ENCODE measurements at places on chromosomes 1 and 21. TPM values are rescaled to one million over a fixed set of nuclear protein-coding genes. Genes with fewer than 3 reads are reported as not detected.

Gene PMVK
- 12.6 TPM for total RNA-seq

Gene TCP10L
- total RNA-seq, result not detected

Gene CD1D
- total RNA-seq, result 1.3 TPM

Gene ZFP69
- total RNA-seq, result 0.18 TPM

Gene LAMC1
- total RNA-seq, result 110 TPM

Gene OLIG2
- not detected for total RNA-seq

Gene TIAM1
- total RNA-seq, result 8.8 TPM

Gene LCE2A
- total RNA-seq, result not detected

Gene SAMSN1
- total RNA-seq, result 5.0 TPM

Gene TMEM81
- total RNA-seq, result 2.2 TPM

Gene TTC39A
- 42.4 TPM for total RNA-seq

Gene PIGM
- total RNA-seq, result 7.7 TPM

- no peaks in the 10 kb centered on the region for H3K36me3 ChIP-seq
- no peak for DNase-seq
- H3K4me3 ChIP-seq, result no peak overlapping the region
Observed at GRCh38 chr1:151841141-151841540, 1.5 kb upstream of the C2CD4D start.

- H3K27ac ChIP-seq, result no peak overlapping the region
- no peak overlapping the region for H3K4me3 ChIP-seq
- DNase-seq, result no peak
- H3K4me1 ChIP-seq, result no peaks in the 10 kb centered on the region
- H3K36me3 ChIP-seq, result no peaks in the 10 kb centered on the region
Observed at GRCh38 chr1:1142844-1143243, 27.0 kb upstream of the C1orf159 start.

- H3K4me1 ChIP-seq, result no peaks in the 10 kb centered on the region
- H3K27me3 ChIP-seq, result peaks cover 9% of the 10 kb centered on the region
- H3K27ac ChIP-seq, result no peak overlapping the region
- H3K36me3 ChIP-seq, result no peaks in the 10 kb centered on the region
- H3K4me3 ChIP-seq, result no peak overlapping the region
- DNase-seq, result no peak
Observed at GRCh38 chr1:17828991-17829390, 73.9 kb downstream of the ACTL8 start.

DNA sequence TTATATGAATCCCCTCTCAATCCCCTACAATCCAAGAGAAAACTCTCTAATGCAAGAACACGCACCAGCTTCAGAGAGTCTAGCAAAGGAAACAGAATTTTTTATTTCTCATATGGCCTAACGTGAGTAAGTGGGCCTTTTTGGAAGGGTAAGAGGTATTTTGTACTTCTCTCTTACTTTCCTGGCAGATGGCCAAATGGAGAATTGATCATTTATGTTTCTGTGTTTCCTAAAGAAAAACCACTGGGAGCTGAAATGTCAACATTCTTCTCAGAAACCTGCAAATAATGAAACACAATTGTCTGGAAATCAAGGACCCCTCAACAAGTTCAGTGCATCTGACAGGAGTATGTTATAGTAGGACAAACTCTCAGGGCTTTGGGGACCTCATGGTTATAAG, 176.4 kb upstream of the C8B start:
- H3K4me1 ChIP-seq, result no peaks in the 10 kb centered on the region
- no peaks in the 10 kb centered on the region for H3K27me3 ChIP-seq
- H3K36me3 ChIP-seq, result no peaks in the 10 kb centered on the region
- no peak for DNase-seq
- H3K4me3 ChIP-seq, result no peak overlapping the region
- no peak overlapping the region for H3K27ac ChIP-seq

DNA sequence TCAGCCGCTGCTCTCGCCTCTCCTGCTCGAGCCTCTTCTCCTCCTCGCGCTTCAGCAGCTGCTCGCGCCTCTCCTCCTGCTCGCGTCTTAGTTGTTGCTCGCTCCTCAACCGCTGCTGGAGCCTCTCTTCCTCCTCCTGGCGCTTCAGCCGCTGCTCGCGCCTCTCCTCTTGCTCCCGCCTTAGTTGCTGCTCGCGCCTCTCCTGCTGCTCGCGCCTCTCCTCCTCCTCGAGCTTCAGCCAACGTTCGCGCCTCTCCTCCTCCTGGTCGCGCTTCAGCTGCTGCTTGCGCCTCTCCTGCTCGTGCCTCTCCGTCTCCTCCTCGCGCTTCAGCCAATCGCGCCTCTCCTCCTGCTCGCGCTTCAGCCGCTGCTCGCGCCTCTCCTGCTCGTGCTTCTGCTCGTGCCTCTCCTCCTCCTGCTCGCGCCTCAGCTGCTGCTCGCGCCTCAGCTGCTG, 3.7 kb downstream of the TCHH start:
- no peak for DNase-seq
- peaks cover 25% of the 10 kb centered on the region for H3K4me1 ChIP-seq
- H3K4me3 ChIP-seq, result no peak overlapping the region
- H3K36me3 ChIP-seq, result no peaks in the 10 kb centered on the region

- H3K27me3 ChIP-seq, result no peaks in the 10 kb centered on the region
- no peaks in the 10 kb centered on the region for H3K4me1 ChIP-seq
- H3K36me3 ChIP-seq, result no peaks in the 10 kb centered on the region
- no peak overlapping the region for H3K27ac ChIP-seq
Observed at GRCh38 chr21:34553151-34553952, 41.3 kb upstream of the KCNE1 start.

DNA sequence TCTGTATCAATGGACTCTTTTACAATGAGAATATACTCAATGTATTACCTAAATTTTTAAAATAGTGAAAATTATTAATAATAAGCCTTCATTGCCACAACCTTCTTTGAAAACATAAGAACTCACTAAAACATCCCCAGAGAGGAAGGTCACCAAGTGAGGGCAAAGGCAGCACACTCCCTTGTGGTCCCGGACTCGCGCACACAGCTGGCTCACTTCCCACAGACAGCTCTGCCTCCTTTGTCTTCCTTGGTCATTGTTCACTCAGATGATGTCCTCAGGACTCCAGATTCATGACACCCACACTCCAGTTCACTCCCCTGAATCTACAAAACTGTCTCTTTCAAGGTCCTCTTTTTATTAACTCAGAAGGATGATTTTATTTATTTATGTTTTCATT, 19.2 kb upstream of the UBR4 start:
- no peak overlapping the region for H3K4me3 ChIP-seq
- H3K36me3 ChIP-seq, result peaks cover 83% of the 10 kb centered on the region
- H3K27me3 ChIP-seq, result no peaks in the 10 kb centered on the region
- peaks cover 14% of the 10 kb centered on the region for H3K4me1 ChIP-seq

DNA sequence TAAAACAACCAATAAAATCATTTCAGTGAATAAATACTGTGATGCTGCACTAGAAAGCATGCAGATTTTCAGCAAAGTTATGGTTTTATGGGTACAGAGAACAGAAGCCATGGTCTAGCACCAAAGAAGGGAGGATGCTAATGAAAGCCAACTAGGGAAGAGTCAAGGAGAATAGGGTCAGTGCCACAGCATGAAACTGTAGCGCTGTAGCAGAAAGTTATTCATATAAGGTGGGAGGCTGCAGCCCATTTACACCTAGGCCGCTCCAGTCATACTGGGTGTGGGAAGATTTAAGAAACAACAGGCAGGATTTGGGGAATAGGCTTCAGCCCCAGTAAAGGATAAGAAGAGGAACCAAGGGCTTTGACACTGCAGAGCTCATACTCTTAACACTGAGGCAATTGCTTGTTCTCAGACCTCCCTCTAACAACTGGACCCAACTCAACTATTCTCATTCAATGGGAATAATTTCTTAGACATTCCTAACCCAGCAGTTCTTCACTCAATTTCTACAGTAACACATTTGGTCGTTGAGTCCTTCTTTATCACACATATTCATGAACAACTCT, 4.4 kb downstream of the IFI16 start:
- no peak overlapping the region for H3K4me3 ChIP-seq
- no peaks in the 10 kb centered on the region for H3K27me3 ChIP-seq
- H3K36me3 ChIP-seq, result no peaks in the 10 kb centered on the region

DNA sequence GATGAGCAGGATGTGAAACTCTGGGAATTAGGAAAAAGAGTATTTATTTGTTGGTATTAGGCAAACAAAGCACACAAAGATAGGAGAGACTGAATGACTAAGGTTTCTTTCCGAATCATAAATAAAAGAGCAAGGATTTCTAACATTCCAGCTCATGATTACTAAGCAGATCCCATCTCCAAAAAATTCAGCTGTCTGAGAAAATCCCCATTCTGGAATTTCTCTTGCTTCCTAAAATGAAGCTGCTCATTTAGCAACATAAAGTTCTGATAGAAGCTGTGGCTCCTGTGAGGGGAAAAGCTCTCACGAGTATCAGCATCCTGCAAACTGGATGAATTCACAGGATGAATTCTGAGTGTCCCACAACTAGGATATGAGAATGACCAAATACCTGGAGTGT, 6.7 kb upstream of the SH2D5 start:
- H3K27ac ChIP-seq, result no peak overlapping the region
- no peaks in the 10 kb centered on the region for H3K27me3 ChIP-seq
- H3K4me3 ChIP-seq, result no peak overlapping the region
- H3K4me1 ChIP-seq, result peaks cover 9% of the 10 kb centered on the region
- no peak for DNase-seq

GRCh38 chr21:38380481-38381137, 117.7 kb downstream of the ERG start:
- H3K27ac ChIP-seq, result no peak overlapping the region
- H3K36me3 ChIP-seq, result no peaks in the 10 kb centered on the region
- H3K4me1 ChIP-seq, result no peaks in the 10 kb centered on the region
- no peaks in the 10 kb centered on the region for H3K27me3 ChIP-seq
- no peak for DNase-seq

GRCh38 chr1:97903626-97904025, 17.2 kb downstream of the DPYD start:
- DNase-seq, result no peak
- no peak overlapping the region for H3K4me3 ChIP-seq
- H3K36me3 ChIP-seq, result no peaks in the 10 kb centered on the region
- H3K4me1 ChIP-seq, result peaks cover 37% of the 10 kb centered on the region

DNA sequence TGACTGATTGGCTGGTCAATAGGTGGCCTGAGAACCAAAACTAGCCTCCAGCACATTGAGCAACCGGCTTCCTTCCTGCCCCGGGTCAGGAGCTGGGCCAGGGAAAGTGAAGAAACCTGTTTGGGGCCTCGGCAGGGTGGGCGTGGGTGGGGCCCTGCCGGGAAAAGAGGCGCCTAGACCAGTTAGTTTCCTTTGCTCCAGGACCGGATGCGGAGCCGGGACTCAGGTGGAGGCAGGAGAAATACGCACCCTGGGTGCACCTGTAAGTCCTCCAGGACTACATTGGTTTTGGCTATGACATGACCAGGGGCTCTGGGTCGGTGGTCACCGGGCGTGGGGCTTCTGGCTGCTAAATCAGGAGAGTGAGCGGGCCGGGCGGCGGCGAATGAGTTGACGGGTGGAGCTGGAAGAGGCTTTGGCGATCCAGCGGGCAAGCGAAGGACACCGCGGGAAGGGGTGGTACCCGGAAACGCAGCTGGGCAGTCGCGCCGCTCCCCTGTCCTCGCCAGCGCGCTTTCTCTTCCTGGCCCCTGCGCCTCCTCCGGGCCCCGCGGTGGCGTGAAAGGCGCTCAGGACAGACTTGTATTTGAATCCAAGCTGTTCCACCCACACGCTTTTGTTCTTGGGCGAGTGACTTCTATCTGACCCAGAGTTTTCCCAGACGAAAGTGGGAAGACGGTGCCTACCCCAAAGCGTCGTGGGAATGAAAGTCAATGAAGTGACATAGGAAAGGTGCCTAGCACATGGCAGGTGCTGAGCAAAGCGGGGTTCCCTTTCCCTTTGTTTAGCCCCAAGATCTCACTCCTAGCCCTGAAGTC, 30.6 kb upstream of the JUN start:
- peak; percentile 80 for DNase-seq
- H3K36me3 ChIP-seq, result no peaks in the 10 kb centered on the region
- peak overlapping the region; percentile 92 for H3K27ac ChIP-seq

DNA sequence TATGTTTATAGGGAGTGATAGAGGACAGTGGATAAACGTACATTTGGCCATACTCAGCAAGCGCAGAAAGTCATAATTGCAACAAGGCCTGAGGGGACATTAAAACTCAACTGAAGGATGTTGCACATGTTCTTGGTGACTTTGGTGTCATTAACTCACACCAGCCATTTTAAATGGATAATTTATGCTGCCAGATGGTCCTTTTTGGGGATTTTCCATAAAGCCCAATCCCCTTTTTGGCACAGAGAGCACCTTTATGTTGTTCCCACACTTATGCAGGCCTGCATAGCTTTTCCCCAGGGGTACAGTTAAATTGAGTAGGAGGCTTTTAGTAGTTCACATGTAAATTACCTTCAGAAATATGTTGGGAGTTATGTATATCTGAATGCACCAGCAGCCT, 279.6 kb downstream of the NFIA start:
- H3K4me3 ChIP-seq, result no peak overlapping the region
- DNase-seq, result no peak
- no peak overlapping the region for H3K27ac ChIP-seq
- H3K36me3 ChIP-seq, result no peaks in the 10 kb centered on the region
- H3K27me3 ChIP-seq, result no peaks in the 10 kb centered on the region
- H3K4me1 ChIP-seq, result no peaks in the 10 kb centered on the region

DNA sequence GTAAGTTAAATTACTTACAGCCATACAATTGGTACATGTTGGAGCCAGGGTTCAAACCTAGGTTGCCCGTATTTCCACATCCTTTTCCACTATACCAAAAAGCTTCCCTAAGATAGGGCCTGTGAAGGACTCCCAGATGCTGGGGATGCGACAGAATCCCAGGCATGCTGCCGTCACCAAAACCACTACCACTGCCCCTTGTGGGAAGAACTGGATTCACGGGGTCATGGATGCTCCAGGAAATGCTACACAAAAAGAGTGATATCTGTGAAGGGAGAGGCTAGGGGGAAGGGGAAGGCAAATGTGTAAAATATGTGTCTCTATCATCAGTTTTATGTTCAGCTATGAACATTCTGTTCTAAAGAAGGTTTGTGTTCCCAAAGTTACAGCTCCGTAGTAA, 133.9 kb upstream of the IVNS1ABP start:
- H3K27ac ChIP-seq, result no peak overlapping the region
- no peak overlapping the region for H3K4me3 ChIP-seq
- H3K27me3 ChIP-seq, result no peaks in the 10 kb centered on the region
- H3K4me1 ChIP-seq, result no peaks in the 10 kb centered on the region
- no peak for DNase-seq

- no peak overlapping the region for H3K4me3 ChIP-seq
- H3K27ac ChIP-seq, result no peak overlapping the region
- no peak for DNase-seq
- no peaks in the 10 kb centered on the region for H3K36me3 ChIP-seq
Observed at GRCh38 chr1:221801773-221802516, 60.1 kb upstream of the DUSP10 start.

DNA sequence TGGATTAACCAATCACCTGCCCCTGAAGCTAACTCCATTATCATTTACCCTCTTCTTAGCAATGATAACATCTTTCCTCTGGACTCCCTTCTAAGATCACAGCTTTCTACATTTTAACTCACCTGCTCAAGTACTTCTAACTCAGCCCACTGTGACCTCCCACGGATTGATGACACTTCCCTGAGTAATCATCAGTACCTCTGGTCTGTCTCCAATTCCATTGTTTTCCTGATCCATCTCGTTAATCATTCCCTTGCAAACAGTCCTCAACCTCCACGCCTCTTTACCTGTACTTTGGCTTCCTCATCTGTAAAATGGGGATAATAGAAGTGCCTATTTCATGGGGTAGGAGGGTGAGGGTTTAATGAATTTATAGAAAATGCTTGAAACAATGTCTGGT, 195.3 kb upstream of the APP start:
- no peaks in the 10 kb centered on the region for H3K36me3 ChIP-seq
- DNase-seq, result no peak
- no peaks in the 10 kb centered on the region for H3K4me1 ChIP-seq
- H3K27me3 ChIP-seq, result no peaks in the 10 kb centered on the region
- H3K4me3 ChIP-seq, result no peak overlapping the region

Data from adrenal gland (tissue), 19 donors.